ENCODE measurements at places on chromosomes 12 and 14. TPM values are rescaled to one million over a fixed set of nuclear protein-coding genes. Genes with fewer than 3 reads are reported as not detected.
A peak's percentile ranks its signal among the peaks of the same experiment; 100 is the strongest.

Gene AICDA
- 0.96 TPM for total RNA-seq

Gene PIANP
- total RNA-seq: not detected

Gene RND1
- 5.8 TPM for total RNA-seq

Gene PLXNC1
- 12.3 TPM for total RNA-seq

Gene PTPRB
- 29.4 TPM for total RNA-seq

Gene TPPP2
- not detected for total RNA-seq

Gene NGB
- total RNA-seq: not detected

Gene PPFIBP1
- 68.9 TPM for total RNA-seq

Gene C12orf50
- total RNA-seq: 9.1 TPM

Gene INSM2
- total RNA-seq: 1.7 TPM

Gene B4GALNT3
- total RNA-seq: 6.7 TPM

Gene KMT2D
- 22.4 TPM for total RNA-seq

DNA sequence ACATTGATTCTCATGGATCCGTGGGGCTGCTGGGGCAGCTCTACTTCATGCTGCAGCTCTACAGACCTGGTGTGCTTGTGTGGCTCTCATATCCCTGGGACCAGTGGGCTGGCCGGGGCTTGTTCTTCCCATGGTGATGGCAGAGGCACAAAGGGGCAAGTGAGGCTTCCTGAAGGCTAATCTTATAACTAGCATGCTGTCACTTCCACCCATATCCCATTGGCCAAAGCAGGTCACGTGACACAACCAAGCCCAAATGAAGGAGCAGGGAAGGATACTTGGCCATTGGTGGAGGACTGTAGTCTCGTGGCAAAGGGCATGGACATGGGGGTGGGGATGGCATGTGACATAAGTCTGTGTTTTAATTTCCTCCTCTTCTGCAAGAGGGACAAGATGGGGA, 9.9 kb downstream of the PLBD2 start:
- no peak for DNase-seq

- peak; percentile 67 for DNase-seq
Observed at GRCh38 chr14:24307575-24308341, at the start of gene CIDEB. Gene CIDEB, minus strand, starts transcription at chr14:24307977. Its CDS starts 119 bp downstream, at chr14:24307858.

GRCh38 chr14:71931492-71932228, 569 bp upstream of the RGS6 start:
- DNase-seq: peak; percentile 8

DNA sequence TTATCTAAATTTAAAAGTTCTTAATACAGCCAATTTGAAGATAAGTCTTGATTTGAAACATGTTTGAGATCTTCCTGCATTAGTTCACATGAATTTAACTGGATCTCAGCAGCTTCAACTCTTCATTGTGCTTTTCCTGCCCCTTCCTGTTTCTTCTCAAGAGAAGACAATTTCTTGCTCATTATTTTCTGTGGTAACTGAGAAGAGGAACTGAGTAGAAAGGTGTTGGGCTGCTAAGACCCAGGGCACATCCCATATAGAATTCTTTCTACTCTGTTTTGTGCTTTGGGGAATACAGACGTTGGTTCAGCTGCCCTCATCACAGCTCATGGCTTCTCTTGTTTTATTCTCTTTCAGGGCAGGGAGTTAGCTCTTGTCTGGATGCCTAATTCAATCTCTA, 110.2 kb downstream of the SNAPC1 start:
- no peak for DNase-seq

GRCh38 chr12:78062786-78063185, 232.1 kb downstream of the NAV3 start:
- DNase-seq: peak; percentile 26

- DNase-seq: peak; percentile 98
Observed at GRCh38 chr12:20212658-20213555, 155.4 kb upstream of the PDE3A start.

GRCh38 chr14:66242001-66242400, 244.2 kb upstream of the CCDC196 start:
- DNase-seq: no peak

GRCh38 chr14:83355609-83356008, 1822.0 kb upstream of the SEL1L start:
- no peak for DNase-seq

GRCh38 chr12:90915353-90915752, 39.6 kb downstream of the CCER1 start:
- DNase-seq: no peak

GRCh38 chr14:99270458-99271220, 1.4 kb downstream of the BCL11B start:
- DNase-seq: no peak

DNA sequence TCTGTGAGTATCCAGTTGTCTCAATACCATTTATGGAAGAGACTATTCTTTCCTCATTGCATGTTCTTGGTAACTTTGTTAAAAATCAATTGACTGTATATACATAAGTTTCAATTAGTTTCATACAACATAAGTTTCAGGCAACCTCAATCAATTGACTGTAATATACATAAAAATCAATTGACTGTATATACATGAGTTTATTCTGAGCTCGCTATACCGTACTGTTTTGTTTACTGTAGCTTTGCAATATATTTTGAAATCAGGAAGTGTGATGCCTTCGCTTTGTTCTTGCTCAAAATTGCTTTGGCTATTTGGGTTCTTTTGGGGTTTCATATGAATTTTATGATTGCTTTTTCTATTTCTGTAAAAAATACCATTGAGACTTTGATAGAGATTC, 392.0 kb downstream of the BTG1 start:
- no peak for DNase-seq

DNA sequence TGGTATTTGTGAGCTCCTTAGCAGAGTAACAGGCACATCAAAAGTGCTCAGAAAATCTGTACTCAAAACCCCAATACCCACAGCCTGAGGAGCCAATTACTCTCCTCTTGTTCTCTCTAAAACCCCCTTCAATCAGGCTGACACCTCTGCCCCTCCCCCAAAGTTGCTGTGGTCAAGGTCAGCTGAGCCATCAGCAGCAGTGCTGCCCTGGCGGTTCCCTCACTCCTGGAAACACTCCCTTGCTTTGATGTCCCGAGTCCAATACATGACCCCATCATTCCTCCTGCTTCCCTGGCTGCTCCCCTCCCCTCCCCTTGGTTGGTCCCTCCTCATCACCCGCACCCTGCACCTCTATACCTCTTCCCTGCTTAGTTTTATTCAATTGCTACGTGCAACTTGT, 57.2 kb upstream of the C14orf132 start:
- DNase-seq: no peak

- DNase-seq: no peak
Observed at GRCh38 chr14:96746101-96746500, 51.1 kb upstream of the VRK1 start.

DNA sequence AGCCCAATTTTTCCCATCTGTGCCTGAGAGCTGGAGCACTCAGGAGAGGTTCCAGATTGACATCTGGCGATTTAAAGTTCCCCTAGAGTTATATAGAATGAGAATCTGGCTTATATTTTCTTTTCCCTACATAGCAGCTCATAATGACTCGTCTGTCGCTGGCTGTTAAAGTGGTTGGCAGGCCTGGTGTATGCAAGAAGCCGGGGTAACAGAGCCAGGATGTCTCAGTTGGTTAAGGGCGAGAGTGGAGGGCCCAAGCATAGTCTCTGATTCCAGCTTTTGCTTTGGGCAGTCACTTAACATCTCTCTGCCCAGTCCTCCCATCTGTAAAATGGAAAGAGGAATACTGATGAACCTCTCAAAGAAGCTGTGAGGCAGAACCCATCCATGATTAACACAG, 751.6 kb downstream of the NOVA1 start:
- DNase-seq: no peak

DNA sequence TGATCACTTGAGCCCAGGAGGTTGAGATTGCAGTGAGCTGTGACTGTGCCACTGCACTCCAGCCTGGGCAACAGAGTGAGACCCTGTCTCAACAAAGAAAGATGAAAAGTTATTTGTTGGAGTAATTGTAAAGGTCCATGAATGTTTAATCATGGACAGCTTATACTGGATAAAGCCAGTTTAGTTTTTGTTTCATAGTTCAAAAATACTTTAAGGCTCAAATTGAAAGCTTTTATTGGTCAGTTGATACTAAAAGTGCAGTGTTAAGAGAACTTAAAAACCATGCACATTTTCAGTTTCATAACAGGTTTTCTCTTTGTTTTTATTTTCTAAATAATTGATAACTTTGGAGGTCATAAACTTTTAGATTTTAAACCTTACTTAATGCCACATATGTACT, 108.4 kb downstream of the MON2 start:
- DNase-seq: no peak

GRCh38 chr12:51009056-51009440, 17.1 kb downstream of the SLC11A2 start:
- peak; percentile 70 for DNase-seq

- DNase-seq: no peak
Observed at GRCh38 chr14:40386433-40386832, 954.2 kb upstream of the FBXO33 start.

DNA sequence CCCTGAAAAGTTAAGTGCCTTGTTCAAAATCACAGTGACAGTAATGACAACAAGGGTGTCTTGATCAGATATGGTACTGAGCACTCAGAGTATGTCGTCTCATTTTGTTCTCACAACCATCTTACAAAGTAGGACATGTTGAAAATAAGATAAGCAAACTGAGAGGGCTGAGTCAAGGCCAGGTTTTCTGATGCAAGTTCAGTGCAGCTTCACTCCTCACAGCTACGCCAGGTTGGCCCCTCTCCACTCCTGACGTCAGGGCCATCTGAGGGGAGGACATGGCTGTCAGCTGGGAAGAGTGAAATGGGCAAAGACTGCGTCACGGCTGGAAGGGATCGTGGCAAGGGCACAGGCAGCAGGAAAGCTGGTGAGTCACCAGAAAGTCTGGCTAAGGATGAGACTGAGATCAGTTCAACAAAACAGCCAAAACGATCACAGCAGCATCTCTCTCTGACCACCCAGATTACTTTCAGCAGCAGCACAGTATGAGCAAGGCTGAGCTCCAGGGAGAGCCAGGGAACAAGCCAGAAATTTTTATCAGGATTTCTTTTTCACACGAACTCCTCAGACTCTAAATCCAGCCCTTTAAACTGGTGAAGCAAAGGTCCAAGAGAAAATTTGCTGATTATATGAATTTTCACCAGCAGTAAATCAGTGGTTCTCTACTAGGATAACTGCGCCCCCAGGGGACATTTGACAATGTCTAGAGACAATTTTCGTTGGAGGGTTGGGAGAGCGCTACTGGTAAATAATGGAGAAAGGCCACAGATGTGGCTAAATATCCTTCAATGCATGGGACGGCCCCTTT, 297.9 kb upstream of the AMIGO2 start:
- DNase-seq: peak; percentile 95

DNA sequence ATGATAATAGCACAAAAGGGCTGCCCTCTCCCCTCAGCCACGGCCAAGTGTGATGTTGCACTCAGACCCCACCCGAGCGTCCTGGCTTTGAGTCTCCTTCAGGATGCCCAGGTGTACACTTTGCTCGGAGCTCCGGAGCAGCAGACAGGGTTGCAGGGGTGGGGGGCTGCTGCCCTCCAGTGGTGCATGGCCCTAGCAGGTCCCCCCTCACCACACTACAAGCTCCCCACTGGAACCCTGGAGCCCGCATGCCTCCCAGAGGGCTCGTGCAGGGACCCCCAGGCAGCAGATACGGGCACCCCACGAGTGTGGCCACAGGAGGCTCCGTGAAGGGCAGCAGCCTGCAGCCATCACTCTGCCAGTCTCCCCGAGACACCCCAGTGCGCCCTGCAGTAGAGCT, 69.9 kb upstream of the C14orf180 start:
- no peak for DNase-seq

Measured in umbilical cord (tissue), 2 donors.